ENCODE measurements at places on chromosomes 7 and 10.

DNA sequence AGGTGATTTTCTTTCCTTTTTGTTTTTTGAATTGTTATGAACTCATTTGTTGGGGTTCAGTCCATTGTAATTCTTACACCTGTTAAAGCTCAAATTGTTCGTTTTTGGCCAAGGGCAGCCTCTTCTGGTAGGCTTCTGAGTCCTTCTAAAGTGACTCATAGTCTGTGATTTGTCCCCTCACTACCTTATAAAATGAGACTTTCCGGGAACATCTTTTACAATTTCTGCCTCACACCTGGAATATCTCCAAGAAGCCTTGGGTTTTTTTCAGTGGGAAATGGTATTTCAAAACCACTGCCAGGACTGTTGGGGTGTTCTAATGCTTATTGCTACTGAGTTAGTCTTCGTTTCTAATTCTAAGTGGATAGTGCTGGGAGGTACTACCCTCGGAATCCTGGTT, 56.7 kb downstream of the BMPR1A start:
- no peak for DNase-seq

DNA sequence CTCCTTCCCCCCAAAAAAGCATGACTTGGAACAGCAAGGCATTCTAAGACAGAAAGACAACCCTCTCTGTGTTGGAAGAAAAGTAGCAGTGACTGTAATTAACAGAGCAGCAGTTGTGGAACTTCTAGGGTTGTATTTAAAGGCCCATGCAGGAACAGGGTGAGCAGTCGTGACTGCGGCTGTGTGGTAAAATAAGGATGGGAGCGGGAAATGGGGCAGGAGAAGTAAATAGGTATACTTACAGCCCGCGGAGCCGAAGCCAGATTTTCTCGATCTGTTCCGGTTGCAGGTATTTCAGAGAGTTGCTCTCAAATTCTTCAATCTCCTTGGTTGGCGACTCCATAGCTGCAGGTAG, 179 bp downstream of the PDE1C start:
- DNase-seq, result no peak

- DNase-seq, result no peak
These were observed 142.7 kb upstream of the CHST15 start for GRCh38 chr10:124236136-124236535.

GRCh38 chr7:47942132-47942531, 6.1 kb downstream of the PKD1L1 start:
- no peak for DNase-seq

DNA sequence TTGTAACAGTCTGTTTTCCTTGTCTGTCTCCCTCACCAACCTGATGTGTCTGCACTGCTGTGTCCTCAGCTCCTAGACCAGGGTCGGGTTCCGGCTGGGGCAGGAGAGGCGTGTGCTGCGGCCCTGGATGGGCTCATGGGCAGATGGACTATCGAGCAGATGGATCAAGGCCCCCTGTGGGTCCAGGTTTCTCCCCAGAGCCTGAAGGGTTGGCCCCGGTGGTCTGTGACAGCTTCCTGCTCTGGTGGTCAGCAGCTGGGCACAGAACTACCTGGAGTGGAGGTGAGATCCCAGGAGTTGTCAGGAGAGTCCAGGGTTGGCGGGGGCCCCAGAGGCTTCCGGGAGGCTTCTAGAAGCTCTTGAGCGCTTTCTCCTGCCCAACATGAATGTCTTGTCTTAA, 75.1 kb downstream of the GRK5 start:
- DNase-seq, result no peak

DNA sequence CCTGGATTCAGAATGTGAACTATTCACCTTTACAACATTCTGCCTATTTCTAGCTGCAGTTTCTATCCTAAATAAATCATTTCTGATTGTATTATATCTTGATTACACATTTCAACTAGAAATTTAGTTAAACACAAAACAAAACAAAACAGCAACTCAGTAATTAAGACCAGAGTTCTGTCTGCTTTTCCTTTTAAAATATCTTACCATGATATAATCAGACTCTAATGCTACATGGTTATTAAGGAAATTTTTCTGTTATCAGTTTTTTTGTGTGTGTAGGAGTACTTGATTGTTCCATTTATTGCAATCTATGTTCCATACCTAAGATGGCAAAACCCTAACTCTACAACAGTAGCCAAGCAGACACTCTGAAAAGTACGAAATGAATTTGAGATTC, 663.3 kb downstream of the NRG3 start:
- DNase-seq, result no peak

GRCh38 chr10:44723082-44723481, 188.1 kb upstream of the TMEM72 start:
- no peak for DNase-seq

DNA sequence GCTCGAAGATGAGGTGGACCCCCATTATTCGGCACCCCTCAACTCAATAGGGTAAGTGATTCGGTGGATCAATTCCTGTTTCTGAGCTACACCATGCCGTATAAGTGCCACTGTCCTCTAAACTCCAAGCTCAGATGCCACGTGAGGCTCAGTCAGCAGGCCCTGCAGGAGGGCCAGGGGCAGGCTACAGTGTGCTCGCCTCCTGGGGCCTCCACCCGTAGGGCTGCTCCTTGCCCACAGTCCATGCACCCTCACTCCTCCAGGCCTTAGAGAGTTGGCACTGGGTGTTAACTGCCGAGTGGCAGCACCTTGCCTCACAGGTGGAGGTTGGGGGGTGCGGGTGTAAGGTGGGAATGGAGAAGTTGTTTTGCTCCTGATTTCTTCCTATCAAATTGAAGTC, 12.1 kb downstream of the C10orf53 start:
- no peak for DNase-seq

DNA sequence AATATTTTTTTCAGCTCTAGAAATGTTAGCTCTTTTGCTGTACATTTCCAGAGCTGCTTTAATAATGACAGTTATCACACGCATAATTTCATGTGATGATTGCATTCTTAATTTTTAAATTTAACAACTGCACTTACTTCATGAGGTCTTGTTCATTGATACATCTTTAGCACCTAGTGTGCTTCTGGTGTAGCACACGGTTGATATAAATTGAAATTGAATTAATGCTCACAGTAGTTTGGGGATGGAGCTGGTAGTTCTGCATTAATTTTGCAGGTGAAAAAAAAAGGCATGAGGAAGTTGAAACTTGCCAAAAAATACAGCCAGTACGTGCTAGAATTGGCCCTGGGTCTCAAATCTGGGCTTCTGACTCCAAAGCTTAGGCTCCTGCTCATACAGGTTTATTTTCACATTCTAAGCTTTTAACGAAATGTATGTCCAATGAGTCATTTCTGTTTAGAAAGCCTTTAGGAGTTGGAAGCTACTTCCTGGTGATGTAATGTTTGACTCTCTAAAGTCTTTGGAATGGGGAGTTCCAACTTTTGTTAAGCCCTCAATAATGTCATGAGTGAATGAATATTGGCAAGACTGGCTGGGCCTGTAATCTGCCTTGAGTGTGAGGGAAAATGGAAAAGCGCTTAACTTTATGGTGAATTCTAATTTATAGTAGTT, 62.5 kb downstream of the DAGLB start:
- no peak for DNase-seq

DNA sequence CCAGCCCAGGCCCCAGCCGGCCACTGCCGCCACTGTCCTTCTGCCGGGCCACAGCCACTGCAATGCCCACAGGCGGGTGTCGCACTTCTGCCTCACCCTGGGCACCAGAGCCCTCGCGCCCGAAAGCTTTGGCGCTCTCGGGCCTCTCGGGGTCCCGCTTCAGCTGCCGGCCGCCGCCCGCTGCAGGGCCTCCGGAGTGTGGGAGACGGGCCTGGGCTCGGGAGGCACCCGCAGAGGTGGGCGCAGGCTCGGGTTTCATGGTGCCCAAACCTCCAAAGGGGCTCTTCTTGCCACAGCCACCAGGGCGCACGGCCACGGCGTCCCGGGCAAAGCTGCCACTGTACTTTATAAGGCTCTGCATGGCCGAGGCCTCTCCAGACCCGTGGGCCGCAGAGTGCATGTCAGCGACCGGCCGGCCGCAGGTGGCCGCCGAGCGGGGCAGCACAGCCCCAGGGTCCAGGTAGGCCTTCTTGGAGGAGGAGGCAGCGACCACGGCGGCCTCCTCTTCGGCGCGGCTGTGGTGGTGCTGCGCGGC, 35.9 kb downstream of the TNRC18 start:
- no peak for DNase-seq

GRCh38 chr7:31304446-31304845, 36.1 kb downstream of the NEUROD6 start:
- DNase-seq, result no peak

All from stimulated activated effector memory CD8-positive, alpha-beta T cell treated with anti-CD3 and anti-CD28 coated beads, Interleukin-12 subunit alpha, Interleukin-12 subunit beta, amount 100 ng/mL, for 72 hours (primary cell).